ENCODE measurements at places on chromosomes 4 and X.

DNA sequence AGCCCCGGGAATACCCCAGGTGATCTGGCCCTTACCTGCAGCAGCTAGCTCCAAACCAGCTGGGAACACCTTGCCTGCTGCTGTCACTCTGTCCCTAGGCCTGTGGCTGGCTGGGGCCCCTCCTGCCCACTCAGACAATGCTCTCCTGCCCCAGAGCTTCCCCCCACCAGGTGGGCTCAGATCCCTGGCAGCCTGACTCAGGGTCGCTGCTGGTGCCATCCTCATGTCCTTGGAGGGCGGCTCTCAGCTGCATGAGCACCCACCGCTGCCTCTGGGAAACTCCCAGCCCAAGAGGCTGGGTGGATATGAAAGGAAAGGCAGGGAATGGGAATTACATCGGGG, 15.8 kb downstream of the C4orf50 start:
- no peak for DNase-seq

DNA sequence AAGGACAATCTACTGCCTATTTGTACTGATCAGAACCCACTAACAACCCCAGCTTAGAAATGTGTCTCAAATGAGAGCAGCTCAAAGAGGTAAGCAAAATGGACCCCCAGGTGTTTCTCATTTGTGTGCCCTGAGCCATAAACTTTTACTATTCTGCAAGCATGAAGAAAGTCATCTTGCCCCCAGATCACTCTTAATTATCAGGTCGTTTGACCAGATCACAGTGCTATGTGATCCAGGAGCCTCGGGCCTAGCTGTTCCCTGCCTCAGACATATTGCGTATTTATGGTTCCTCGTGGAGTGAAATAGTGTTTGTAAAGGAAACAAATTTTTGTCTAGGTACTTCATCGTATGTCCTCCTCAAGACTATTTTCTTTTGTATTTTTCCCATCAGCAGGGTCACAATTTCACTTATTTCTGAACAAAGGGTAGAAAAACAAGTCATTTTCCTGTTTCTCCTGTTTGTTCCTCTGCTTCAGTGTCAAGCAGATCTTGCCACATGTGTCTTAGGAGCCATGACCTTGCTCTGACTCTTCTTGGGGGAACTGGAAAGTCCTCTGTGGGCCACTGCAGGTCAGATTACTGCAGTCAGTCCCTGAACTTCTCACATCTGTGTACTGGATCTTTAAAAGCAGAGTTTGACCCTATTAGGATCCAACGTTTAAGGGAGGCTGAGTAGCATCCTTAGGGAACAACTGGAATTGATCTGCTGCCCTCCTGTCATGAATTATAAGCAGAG, 194.9 kb downstream of the PALLD start:
- DNase-seq, result no peak

- DNase-seq, result no peak
These were observed 510.0 kb downstream of the NLGN4X start for GRCh38 chrX:5718651-5719050.

DNA sequence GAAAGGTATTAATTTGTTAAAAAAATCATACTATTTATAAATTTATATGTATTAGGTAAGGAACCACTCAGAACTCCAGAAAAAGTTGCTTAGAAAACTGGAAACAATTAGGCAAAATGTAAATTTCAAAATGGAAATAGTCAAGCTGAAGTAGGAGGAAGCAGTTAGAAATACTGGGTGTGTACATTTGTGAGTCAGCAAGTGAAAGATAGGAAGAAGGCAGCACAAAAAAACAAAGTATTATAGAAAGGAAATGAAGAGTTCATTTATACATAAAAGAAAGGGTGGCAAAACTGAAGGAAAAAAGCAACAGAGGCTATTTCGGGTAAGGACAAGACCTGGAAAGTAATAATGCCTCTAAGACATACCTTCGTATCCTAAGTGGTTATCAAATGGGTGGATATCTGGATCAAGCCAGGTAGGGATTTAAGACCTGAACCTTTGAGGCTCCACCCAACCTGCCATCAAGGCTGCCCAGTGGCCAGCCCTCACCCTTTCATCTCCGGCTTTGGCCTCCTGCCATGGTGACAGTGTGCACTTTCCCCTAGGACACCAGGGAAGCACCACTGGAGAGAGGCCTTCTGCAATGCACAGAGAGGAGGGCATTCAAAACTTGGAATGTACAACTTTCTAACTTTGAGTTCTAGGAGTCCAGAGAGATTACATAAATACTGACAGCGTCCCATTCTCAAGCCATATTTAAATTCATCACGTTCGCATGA, at the start of gene LRRC66:
Gene LRRC66 (minus strand): TSS at position 428 of the 722 bp plus-strand sequence. CDS start 2,750 bp downstream, outside the sequence.
- DNase-seq, result no peak

DNA sequence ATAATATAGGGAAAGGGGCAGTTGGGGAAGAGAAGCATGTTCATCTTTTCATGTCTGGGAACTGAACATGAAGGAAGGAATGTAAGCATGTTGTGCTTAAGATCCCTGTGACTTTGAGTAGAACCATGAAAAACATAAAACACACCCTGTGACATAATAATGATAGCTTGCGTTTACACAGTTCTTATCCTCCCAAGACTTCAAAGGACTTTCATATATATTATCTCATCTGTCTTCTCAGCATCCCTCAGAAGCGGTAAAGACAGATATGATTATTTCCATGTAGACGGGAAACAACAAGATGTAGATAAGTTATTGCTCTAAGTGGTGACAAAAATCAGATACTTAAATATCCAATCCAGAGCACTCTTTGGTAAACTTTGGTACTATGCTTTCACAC, 3.3 kb upstream of the SH3RF1 start:
- no peak for DNase-seq

GRCh38 chr4:94877973-94878372, 120.2 kb downstream of the BMPR1B start:
- no peak for DNase-seq

GRCh38 chr4:124177647-124178425, 534.7 kb downstream of the ANKRD50 start:
- DNase-seq, result no peak

DNA sequence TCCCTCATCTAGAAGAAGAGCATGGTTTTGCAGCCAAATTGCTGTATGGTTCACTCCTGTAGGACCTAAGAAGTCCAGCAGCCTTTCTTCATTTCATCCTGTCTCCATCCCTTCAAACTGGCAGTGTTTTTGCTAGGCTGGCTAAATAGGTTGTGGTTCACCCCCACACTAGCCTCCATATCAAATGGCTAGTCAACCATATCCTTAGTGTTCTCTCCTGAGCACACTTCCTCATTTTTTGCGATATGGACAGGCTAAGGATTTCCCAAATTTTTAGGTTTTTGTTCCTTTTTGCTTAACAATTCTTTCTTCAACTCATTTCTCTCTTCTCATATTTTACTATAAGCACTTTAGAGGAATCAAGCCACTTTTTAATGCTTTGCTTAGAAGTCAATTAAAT, 98.8 kb upstream of the NOCT start:
- no peak for DNase-seq

GRCh38 chr4:118344801-118345200, 8.0 kb downstream of the PRSS12 start:
- no peak for DNase-seq
